ENCODE measurements at places on chromosomes 3 and 15.

GRCh38 chr3:161600173-161600572 lies 103.6 kb downstream of the OTOL1 start:
- no peak for DNase-seq

DNA sequence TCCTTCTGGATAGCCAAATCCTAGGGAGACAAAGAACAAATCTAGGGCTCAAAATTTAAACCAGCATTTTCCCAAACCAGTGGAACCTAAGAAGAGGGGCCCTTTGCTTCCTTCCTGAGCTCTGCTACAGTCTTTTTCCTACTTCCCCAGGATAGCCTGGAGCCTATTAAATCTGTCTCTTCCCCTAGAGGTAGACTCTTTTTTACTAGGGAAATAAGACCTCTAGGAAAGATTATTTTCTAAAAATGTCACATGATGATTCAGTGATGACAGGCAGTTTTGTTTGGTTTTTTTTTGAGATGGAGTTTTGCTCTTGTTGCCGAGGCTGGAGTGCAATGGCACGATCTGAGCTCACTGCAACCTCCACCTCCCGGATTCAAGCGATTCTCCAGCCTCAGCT lies 18.5 kb downstream of the RMDN3 start:
- no peak for DNase-seq

GRCh38 chr3:190697901-190698300 lies 164.6 kb downstream of the GMNC start:
- peak; percentile 67 for DNase-seq

- DNase-seq = no peak
These were observed 3.1 kb downstream of the ATP2B2 start for GRCh38 chr3:10502185-10502880.

- no peak for DNase-seq
These were observed 276.7 kb downstream of the NFKBIZ start for GRCh38 chr3:102125994-102126368.

DNA sequence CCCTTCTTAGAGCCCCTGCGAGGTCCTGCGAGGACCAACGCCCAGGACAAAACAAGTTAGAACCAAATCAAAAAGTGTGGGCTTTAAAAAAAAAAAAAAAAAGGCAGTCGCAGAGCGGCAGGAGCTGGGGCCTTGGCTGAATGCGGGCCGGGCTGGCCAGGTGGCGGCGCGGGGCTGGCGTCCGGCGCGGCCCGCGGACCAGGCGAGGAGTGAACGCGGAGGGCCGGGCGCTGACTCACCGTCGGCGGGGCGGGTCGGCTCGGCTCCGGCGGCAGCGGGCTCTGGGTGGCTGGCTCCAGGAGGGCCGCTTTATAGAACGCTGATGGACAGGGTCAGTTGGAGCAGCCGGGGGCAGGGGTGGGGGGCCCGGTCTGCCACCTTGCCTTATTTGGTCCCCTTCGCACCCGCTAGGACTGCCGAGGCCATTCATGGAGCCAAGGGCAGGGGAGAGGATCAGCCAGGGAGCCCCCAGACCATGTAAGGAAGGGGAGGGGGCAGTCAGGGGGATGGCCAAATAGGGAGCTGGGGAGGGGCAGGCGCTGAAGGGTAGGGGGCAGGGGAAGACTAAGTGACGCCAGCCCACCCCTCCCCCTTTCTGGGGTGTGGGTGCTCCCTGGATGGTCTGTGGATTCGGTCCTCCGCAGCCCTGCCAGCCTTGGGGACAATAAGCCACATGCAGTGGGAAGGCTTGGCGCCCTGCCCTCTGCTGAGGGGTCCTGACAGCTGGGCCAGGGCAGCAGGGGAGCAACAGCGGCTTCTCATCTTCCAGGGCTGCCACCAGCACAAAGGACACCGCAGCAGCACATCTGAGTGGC lies at the start of gene ACTC1:
ACTC1 (minus strand) TSS at position 283 of the 815 bp plus-strand sequence. CDS start 741 bp downstream, outside the sequence.
- no peak for DNase-seq

DNA sequence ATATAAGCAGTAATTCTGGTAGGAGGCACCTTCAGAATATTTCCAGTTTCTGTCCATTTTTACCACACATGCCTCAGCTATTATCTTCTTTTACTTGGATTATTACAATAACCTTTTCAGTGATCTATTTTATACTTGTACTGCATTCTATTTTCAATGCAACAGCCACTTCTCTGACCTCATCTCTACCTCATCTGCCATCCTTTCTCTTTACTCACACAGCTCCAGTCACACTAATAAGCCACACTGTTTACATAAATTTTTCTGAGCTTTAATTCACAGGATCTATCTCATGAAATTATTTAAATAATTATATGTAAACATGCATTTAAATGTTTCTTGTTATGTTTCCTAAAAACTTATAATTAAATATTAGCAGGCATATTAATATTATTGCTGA lies 47.3 kb upstream of the BCHE start:
- DNase-seq = no peak

DNA sequence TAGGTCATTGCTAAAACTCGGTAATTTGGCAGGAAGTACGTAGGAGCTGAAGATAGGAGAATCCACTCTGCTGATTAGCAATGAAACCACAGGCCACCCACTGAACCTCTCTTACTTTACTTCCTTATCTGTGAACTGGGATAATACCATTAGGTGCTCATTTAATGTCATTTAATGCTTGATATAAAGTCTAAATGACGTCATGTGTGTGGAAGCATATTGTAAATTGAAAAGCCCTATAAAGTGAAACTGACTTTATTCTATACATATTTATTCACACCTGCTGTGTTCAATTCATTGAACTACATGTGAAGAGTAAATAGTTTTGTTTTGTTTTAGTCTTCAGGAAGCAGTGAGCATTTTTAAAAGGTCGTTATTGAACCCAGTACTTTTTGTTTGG lies 137.5 kb downstream of the CNTN4 start:
- DNase-seq = no peak

GRCh38 chr3:61632568-61633175 lies 71.3 kb downstream of the PTPRG start:
- DNase-seq = no peak

- DNase-seq = peak; percentile 94
These were observed at the start of gene SNUPN for GRCh38 chr15:75625542-75626347. SNUPN (minus strand) TSS chr15:75625725; CDS start chr15:75621051, 4,674 bp downstream.

DNA sequence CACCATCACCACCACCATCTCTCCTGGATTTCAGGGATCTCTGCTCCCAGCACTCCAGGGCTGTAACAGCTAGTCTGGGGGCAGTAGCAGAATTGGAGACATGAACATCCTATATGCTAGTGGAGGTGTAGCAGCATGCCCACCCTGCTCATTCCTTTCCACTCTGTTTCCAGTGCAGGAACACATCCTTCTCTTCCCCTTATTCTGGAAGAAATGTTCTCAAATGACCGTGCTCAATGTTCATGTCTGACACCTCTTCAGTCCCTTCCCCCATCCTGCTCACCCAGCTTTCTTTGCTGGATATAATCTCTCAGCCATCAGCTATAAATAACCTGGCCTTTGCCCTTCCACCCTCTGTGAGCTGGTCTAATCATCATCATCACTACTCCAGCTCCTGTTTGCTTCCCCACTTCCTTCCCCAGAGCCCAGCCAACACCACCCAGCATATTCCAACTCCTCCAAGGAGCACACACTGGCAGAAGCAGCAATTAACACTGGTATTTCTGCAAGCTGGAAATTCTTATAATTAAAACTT lies 31.1 kb downstream of the DCLK3 start:
- no peak for DNase-seq

DNA sequence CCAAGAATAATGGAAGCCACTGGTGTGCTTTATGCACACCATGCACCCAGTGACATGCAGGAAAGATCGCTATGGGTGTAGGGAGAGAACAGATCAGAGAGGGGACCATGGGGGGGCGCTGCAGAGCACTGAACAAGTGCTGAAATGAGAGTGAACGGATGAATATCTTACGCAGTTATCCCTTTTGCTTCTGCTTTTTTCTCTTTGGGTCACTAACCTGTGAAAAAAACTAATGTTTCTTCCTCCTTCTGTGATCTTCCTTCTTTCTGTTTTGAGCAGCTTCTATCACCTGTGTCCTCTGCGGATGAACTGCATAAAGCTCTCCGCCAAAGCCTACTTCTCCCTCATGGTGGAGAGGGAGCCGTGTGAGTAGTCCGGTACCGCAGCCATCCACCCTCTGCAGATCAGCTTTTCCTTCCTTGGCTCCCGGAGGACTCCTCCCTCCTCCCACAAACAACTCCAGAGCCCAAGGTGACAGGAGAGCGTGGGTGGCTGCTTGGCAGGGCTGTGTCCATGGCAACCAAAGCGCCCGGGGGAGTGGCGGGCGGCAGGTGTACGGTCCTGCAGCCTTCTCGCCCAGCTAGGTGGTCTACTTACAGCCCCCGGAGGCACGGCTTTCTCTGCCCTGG lies 106.2 kb downstream of the DGKG start:
- DNase-seq = no peak

GRCh38 chr15:66007663-66008262 lies 138.5 kb downstream of the RAB11A start:
- DNase-seq = peak; percentile 20

- DNase-seq = no peak
These were observed 456.0 kb downstream of the CNTN4 start for GRCh38 chr3:2554656-2555055.

DNA sequence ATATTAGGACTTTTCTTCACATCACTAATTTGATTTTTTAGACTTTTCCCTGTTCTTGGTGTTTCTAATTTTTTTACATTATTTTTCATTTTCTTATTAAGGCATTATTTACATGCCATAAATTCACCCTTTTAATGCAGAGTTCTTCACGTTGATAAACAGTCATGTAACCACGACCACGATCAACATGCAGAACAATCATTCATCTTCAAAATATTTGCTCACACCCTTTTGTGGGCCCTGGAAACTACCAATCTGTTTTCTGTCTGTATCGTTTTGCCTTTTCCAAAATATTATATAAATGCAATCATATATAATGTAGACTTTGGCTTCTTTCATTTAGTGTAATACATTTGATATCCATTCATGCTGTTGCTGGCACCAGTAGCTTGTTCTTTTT lies 48.7 kb downstream of the ARRDC4 start:
- DNase-seq = no peak

GRCh38 chr3:35894735-35895134 lies 255.4 kb downstream of the ARPP21 start:
- no peak for DNase-seq

GRCh38 chr3:114624571-114625181 lies 330.8 kb downstream of the TIGIT start:
- peak; percentile 77 for DNase-seq

DNA sequence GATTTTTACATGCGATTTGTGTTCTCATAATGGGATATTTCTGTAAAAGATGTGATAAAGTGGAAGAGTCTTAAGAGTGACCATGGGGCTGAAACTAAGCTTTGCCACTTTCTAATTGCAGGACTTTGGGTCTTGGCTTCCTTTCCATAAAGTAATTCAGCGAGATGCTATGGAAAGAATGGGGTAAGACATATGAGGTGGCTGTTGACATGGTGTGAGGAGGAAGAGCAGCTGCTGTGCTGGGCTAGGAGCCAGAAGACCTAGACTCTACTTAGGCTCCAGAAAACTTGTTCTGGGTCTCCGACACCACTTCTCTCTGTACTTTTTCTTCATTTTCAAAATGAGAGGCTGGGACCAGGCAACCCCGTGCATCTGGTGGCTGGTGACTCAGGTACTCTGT lies 654.5 kb upstream of the CFAP20DC start:
- DNase-seq = no peak

DNA sequence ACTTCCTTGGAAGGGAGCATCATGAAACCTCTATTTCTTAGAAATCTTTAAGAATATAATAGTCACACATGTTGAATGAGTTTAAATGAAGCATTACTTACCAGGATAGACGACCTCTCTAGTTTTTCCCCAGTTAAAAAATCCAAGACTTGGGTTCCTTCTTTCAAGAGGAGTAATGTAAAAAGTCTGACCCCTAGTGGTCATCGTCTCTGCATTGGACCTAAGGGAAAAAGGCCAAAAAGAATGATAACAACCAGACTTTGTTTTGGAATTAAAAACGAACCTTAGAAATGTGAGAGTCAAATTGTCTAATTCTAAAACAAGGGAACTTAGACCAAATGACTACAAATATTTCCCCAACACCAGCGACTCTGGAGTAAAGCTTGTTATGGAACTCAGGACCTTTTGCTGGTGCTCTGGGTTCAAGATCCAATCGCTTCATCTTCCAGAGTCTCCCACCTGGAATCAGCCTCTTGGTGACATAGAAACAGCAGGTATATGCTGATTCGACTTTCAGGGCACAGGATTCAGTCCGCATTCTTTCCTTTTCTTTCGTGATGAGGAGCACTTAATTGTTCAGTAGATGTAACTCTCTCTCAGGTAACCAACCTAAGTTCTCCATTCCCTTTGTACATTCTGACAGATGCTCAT lies 214.8 kb upstream of the TPRG1 start:
- DNase-seq = peak; percentile 75

- DNase-seq = peak; percentile 41
These were observed 8.4 kb downstream of the SHF start for GRCh38 chr15:45179221-45179985.

- DNase-seq = no peak
These were observed 491.6 kb downstream of the MFSD1 start for GRCh38 chr3:159293493-159293892.

DNA sequence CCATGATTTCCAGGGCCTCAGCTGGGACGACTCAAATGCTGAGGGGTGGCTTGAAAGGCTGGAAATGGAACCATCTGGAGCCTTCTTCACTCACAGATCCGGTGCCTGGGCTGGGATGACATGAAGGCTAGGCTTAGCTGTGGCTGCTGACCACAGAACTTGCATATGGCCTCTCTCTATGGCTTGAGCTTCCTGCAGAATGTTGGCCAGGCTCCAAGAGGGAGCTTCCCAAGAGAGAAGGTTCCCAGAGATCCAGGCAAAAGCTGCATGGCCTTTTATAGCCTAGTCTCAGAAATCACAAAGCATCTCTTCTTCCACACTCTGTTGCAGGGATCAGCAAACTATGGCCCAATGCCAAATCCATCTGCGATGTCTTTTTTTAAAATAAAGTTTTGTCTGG lies 44.8 kb downstream of the GATM start:
- peak; percentile 21 for DNase-seq
